ENCODE measurements at places on chromosomes 2 and 18.

GRCh38 chr2:173766537-173767289 is 198.5 kb downstream of the SP3 start:
- no peak for DNase-seq

GRCh38 chr18:79657342-79657996 is 22.1 kb upstream of the CTDP1 start:
- no peak for DNase-seq

DNA sequence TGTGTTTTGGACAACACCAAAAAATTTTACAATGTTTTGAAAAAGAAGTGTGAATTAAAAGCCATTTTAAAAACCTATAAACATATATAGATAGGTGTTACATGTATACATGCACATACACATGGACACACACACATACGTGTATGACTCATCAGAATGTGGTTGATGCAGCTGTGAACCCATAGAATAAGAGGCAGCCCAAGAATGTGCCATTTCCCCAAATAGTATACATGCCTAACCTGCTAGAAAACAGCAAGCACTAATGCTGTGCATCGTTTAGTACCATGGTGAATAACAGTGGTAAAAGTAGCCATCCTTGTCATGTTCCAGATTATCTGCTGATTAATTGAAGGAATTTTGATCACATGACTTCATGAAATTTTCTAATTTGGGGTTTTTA is 149.0 kb downstream of the DSEL start:
- DNase-seq = no peak

DNA sequence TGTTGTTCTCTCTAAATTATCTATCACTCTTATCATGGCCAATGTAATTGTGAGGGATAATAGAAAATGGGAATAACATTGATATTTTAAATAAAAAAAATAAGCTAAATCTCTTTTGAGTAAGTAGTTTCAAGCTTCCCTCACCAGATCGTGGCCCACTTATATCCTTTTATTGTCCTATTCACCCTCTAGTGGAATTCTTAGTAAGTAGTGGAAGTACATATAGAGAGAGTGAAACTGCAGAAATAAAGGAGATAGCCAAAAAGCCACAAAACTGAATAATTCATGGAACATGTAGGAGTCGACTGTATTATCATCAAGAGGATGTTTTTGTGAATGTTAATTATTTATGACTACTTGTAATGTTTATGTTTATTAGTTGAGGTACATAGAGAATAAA is 66.1 kb upstream of the DTNA start:
- DNase-seq = no peak

DNA sequence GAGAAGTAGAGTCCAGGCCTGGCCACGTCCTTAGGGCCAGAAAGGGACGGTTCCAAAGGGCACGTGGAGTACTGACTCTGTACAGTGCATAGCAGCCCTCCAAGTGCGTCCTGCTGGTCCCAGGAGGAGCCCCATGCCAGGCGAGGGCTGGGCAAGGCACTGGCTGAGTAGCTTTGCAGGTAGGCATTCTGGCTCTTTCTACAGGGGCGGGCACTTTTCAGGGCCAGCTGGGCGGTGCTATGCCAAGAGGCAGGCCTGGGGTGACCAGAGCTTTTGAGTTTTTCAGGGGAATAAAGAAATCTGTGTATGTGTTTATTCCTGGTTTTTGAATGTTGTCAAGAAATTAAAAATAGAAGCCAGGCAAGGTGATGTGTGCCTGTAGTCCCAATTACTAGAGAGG is 15.4 kb upstream of the GLI2 start:
- DNase-seq = no peak

- no peak for DNase-seq
These were observed 81.6 kb downstream of the TPO start for GRCh38 chr2:1494906-1495305.

DNA sequence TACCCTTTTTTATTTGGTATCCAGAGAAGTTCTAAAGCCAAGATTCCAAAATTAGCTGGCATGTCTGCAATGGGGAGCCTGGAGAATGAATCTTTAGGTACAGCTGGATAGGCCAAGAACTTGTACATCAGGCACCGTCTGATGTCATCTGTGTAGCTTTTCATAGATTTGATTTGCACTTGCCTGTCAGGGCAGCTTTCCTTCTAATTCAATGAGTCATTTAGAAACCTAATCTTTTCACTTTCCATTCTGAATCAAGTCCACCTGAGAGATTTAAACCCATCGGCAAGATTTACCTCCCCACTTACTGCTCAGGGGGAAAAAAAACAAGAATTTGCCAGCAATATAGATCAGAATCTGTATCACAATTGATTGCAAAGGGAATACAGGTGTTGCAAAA is 60.9 kb upstream of the ACAA2 start:
- no peak for DNase-seq

GRCh38 chr2:228516019-228516418 is 334.5 kb upstream of the SPHKAP start:
- DNase-seq = no peak

- DNase-seq = no peak
These were observed 57.6 kb downstream of the MYOM1 start for GRCh38 chr18:3162181-3162580.

DNA sequence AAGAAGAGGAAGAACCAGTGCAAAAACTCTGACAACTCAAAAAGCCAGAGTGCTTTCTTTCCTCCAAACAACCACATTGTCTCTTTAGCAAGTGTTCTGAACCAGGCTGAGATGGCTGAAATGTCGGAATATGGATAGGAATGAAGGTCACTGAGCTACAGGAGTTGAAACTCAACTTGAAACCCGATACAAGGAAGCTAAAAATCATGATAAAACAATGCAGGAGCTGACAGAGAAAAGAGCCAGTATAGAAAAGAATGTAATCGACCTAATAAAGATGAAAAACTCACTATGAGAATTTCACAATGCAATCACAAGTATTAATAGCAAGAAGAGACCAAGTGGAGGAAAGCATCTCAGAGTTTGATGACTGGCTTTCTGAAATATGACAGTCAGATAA is 15.0 kb upstream of the EIF2AK3 start:
- DNase-seq = no peak

- peak; percentile 72 for DNase-seq
These were observed 229.1 kb upstream of the RBBP8 start for GRCh38 chr18:22703883-22704585.

GRCh38 chr2:58006952-58007284 is 39.7 kb upstream of the VRK2 start:
- DNase-seq = no peak

DNA sequence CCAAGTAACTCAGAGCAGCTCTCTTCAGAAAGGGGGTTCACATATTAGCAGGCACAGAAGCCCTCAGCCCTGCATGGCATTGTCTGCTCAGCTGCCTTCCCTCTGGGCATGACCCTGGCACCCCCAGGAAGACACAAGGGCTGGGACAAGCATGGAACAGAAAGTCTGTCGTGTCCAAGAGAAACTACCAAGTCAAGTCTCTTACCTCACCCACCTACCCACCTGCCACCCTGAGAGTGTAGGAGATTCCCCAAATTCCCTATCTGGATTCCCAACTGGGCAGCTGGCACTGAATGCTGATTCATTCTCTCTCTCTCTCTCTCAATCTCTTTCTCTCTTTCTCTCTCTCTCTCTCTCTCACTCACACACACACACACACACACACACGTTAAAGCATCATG is 21.6 kb downstream of the SMAD7 start:
- DNase-seq = no peak

GRCh38 chr2:241454837-241455485 is 53.4 kb downstream of the STK25 start:
- DNase-seq = no peak

- peak; percentile 40 for DNase-seq
These were observed 20.2 kb downstream of the IL18RAP start for GRCh38 chr2:102442967-102443828.

GRCh38 chr2:235056768-235057167 is 105.0 kb downstream of the SH3BP4 start:
- DNase-seq = no peak

DNA sequence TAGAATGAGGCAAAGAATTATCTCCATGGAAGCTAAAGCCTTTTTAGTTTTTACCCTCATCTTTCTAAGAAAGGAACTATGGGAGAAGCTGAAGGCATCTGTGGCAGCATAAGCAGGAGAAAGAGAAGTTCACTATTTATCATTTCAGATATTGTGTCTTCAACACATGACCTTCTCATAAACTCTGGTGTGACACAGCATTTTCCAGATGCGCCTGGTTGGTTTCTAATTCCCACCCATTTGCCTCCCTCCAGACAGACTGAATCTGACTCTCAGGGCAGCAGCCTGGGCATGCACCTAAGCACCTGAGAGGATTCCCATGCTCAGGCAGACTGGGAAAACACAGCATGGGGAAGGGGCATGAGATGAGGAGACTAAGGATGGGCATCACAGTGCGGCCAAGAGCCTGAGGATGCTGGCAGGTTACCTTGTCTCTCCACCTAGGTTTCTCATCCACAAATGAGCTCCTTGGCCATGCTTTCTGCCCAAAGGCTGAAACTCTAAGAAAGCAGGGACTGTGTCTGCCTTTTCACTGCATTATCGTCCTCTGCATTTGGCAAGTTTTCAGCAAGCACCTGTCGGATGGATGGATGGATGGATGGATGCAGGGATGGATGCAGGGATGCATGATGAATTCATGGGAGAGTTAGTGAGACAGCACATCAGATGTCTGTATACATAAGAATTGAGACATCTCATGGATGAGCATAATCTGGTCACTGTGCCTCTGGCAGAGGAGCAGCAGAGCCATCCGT is 28.8 kb upstream of the SULT1C4 start:
- DNase-seq = peak; percentile 36

DNA sequence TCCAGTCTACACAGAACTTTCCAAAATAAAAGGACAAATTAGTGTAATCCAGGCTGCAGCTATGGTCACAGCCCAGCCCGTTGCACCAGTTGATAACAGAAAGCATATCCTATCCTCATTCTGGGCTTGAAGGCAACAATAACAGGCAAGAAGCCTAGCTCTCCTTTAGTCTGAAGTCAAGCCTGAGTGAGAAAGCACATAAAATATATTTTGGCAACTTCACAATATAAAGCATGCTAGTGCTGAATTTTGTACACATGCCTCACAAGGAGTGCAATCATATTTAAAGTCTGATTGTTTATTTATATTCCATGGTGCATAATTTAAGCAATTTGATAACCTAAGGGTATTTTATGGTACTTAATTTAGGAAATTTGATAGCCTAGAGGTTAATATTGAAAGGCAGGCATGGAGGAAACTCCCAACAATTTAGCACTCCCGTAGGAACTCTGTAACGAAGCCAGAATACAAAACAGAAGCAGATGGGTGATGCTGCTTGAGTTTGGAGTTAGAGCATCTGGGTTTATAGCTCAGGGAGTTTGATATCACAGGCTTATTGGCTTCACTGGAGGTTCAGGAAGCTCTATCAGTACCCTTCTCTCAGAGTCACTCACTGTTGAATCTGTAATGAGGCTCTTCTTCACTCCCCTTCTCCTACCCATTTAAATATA is 1199.1 kb upstream of the GYPC start:
- DNase-seq = no peak

DNA sequence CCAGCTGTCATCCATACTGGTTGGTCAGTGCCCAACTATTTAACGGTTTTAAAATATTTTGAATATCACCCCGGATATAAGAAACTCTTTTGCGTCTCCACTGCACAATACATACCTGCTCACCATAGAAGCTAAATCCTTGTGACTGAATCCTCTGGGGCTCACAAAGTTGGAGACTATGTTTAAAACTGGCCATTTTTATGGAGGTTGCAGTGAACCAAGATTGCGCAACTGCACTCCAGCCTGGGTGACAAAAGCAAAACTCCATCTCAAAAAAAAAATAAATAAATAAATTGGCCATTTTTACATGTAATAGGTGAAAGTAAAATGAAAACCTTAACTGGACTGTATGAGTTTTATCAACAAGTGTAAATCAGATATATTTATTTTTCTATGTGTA is 55.6 kb upstream of the TMEM17 start:
- no peak for DNase-seq

GRCh38 chr2:121599963-121600651 is 49.2 kb downstream of the CLASP1 start:
- no peak for DNase-seq

DNA sequence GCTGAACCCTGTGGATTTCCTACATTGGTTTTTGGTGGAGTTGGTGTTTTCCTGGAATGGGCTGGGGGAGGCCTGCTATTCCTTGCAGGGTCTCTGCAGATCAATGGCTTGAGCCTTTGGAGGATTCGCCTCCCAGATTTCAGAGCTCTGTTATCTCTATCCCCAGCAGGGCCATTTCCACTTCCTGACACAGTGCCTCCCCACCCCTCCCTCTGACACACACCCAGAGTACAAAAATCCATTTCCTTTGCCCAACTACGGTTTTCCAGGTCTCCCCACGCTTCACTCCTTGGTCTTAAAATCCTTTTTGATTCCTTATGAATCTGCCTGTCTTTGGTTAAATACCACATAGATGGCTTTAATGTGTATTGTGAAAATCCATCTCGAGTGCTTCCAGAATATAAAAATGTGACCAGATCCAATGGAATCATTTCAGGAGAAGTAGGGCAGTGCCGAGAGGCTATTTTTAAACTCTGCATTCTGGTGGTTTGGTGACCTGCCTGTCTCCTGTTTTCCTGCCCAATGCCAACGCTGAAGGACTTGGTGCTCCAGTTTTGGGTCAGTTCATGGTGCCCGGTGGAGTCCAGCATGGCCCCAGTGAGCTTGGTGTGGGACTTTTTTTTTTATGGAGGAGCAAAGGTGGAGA is 60.9 kb downstream of the ARL4C start:
- no peak for DNase-seq

DNA sequence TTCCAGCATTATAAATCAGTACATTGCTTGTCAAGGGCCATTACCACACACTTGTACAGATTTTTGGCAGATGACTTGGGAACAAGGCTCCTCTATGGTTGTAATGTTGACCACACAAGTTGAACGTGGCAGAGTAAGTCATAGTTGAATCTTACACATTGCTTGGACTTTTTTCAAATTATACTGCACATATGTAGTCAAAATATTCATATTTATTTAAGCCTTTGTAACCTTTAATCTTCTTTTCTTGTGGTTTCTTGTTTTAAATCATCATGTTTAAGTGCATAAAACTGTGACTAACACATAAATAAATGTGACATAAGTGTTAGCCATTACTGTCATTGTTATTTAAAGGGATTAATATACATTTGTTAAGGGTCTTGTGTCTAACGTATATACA is 52.1 kb upstream of the EPB41L5 start:
- no peak for DNase-seq

DNA sequence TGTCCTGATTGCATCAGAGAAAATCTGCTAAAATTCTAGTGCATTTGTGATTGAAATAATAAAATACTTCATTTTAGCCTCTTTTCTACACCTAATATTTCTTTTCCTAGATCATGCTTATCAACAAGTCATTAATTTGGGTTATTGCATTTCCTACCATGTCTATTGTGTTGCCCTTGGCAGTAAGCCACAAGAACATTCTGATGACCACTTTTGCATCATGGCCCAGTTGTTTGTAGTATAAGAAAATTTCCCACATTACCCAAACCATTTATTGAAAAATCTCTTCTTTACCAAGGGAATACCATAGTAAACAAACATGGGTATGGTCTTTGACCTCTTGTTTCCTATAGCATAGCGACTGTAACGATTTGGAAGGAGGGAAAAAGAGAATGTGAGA is 76.3 kb downstream of the R3HDM1 start:
- no peak for DNase-seq

GRCh38 chr2:40859617-40860016 is 407.7 kb upstream of the SLC8A1 start:
- DNase-seq = no peak
